ENCODE measurements at places on chromosomes 1 and 21.

GRCh38 chr1:110393286-110393685, 2.5 kb upstream of the SLC16A4 start:
- no peak for DNase-seq

- no peak for DNase-seq
Measured at GRCh38 chr1:44543786-44544185, 130.5 kb downstream of the TMEM53 start.

DNA sequence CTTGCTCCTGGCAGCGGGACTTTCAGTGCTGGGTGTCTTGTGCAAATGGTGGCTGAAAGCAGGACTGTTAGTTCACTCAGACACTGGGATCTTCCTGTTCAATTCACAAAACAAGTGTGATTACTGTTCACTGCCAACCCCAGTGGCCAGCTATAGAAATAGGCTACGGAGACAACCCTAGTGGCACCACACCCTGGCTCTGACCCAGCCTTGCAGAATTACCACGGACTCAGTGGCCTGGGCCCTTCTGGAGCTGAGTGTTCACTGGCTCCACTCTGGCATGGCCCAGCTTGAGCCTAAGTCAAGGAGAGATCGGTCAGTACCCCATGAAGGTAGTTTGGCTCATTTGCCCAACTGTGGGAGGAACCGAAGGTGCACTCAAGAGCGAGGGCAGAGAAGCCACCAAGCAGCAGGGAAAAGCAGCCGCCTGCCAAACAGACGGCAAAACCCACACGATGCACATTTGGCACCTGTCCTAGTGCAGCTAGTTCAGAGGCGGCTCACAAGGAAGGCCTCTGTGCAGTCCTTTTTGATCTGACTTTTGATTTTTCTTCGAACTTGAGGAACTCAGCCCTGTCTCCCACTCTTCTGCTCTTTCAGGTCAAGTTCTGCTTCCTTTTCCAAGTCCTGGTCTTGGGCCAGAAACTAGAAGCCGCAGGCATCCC, 5.9 kb downstream of the KIAA2013 start:
- DNase-seq: no peak

DNA sequence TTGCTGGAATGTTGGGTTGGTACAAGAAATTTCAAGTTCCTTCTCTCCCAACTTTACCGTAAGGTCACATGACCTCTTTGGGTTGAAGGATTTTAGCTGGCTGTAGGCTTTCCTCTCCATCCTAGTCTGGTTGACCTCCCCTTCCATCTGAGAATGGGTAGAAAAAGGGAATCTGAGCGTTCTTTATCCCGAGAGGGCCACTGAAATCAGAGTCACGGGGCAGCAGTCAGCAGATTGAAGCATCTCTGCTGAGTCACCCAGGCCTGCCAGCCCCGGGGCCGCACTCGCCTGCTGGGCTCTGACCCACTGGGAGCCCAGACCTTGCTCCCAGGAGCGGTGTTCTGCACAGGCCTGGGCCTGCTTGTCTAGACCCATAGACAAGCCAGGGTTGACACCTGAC, 31.0 kb downstream of the TMCC2 start:
- DNase-seq: peak; percentile 87

DNA sequence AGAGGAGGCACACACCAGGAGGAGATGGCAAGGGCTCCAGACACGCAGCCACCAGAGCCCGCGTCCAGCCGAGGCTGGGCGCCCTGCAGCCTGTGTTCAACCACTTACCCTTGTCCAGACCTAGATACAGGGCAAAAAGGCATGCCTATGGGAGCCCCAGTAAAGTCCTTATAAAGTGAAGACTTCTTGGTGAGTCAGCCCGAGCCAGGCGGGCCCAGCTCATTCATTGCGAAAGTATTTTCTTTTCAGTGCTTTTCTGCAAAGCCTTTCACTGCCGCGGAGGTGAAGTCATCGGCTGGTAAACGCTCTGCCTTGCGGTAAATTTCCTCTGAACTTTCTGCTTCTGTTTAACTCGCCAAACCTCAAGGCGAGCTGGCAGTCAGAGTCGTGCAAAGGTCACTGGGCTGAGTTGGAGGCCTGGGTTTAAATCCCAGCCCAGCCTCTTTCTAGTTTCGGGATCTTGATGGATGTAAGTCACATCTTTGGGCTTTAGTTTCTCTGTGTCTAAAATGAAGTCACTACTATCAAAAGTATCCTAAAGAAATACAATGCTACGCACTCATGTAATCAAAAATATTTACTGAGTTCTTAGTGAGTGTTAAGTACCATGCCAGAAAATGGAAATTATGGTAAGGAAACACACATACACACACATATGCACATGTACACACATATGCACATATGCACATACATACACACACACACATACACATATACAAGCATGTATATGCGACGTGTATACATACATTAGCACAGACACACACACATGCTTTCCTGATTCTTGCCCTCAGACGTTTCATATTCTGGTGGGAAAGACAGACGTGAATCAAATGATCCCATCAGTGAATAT, 54.7 kb upstream of the IFFO2 start:
- peak; percentile 99 for DNase-seq

- no peak for DNase-seq
Measured at GRCh38 chr21:44365251-44365966, 12.0 kb downstream of the TRPM2 start.

DNA sequence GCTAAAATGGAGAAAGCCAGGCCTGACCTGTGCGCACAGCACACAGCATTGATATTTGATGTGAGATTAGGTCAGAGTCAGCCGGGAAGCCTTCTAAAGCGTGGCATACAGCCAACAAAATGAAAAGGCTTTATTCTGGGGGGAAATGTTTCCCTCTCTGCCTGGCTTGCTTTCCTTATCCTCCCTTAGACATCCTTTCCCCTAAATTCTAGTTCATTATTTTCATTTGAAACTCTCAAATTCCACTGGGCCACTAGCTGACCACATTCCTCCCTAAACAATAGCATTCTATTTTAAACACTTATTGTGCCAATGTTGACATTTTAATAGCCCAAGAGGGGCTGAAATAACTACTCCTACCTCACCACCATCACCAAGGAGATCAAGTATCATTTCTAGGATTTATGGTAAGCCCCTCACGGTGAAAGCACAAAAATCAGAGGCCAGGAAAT, 49.4 kb downstream of the LEPR start:
- no peak for DNase-seq

DNA sequence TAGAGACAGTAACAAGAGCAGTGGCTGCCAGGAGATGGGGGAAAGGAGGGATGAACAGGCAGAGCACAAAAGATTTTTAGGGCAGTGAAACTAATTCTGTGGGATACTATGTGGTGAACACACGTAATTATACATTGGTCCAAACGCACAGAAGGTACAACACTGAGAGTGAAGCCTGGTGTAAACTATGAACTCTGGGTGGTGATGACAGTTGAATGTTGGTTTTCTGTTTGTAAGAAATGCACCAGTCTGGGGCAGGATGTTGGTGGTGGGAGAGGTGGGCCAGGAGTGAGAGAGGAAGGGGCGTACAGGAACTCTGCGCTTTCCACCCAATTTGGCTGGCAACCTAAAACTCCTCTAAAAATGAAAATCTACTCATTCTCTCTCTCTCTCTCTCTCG, 50.2 kb upstream of the TIAM1 start:
- DNase-seq: no peak

DNA sequence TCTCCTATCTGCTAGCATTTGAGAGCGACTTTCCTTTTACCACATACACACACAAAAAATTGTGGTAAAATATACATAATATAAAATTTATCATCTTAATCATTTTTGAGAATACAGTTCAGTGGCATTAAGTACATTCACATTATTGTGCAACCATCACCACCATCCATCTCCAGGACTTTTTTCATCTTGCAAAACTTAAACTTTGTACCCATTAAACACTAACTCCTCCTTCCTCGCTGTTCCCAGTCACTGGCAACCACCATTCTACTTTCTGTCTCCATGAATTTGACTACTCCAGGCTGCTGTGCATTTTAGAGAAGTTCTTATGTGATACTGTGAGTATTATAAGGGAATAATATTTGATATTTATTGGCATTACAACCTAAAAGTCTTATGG, 181.3 kb downstream of the C1orf21 start:
- no peak for DNase-seq

DNA sequence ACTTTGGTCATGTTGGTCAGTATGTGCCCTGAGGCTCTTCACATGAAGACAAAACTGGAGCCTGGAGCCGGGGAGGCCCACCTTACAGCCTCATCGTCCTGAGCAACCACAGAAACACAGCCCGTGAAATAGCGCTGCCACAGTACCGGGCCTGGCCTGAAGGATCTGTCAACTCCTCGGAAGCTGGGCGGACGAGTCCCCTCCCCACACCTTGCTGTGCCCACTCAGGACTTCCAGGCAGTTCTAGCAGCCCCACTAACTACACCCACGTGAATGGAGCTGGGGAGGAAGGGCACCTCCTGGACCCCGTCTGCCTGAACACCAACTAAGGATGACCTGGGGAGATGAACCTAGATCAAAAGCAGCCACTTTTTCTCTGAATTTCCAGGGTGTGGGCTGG, 24.7 kb downstream of the SDE2 start:
- DNase-seq: no peak

DNA sequence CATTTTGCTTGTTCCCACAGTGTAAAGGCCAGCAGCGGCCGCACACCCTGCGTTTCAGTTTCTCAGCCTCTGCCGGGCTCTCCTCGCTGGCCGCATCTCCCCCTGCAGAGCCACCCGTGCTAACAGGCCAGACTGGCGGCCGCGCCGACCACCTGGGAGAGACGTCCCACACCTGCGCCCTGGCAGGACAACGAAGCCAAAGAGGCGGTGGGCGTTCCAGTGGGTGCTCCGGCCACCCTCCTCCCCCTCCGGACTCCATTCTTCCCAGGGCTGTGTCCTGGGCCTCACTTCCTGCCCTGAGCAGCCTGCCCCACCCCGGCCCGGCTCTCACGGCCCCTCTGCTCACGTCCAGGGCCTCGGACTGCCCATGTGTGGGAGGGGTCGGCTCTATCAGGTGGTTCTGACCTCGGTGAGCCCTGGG, 31.9 kb upstream of the SLC19A1 start:
- DNase-seq: no peak

GRCh38 chr1:152107031-152107983, 7.9 kb downstream of the TCHH start:
- no peak for DNase-seq

DNA sequence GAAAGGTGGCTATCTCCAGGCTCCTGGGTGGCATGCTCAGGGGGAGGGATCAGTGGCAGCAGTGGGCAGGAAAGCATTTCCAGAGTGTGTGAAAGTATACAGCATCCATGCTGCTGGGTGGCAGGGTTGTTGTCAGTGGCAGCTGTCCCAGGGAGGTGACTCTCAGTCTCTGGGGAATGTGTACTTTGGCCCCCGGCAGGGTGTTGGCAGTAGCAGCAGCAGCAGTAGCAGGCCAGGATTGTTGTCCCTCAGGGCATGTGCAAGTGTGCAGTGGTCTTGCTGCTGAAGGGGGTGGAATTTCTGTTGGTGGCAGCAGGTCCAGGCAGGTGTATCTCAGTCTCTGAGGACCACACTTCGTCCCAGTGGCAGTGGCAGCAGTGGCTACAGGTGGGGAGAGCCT, 71.7 kb upstream of the GUCA2B start:
- no peak for DNase-seq

DNA sequence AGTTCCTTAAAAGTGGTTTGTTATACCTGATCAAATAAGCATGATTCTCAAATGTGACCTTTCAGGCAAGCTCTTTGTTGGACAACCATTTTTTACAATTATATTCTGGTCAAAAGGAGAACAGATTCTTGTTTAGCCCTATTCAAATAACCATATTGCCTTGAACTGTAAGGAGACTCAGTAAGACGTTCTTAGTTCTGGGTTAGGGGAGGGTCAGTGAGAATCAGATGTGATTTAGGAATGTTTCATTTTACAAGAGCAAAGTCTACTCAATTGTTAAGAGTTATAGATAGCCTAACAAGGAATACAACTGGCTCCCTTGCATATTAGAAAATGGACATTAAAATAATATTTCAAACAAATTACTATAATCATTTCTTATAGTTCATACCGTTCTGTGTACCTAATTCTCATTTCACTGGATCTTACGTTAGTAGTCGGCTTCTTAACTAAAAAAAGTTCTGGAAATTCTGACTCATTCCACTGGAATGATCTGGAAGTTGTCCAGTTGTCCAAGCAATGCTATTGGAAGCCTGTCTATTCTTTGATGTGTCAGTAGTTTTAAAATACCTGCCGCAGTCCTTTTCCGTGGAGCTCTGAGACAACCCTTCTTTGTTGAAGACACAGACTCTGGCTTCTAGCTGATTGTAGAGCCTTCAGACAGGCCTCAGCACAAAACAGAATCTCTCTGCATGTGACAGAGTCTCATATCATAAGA, 88.8 kb downstream of the MAST2 start:
- peak; percentile 93 for DNase-seq

GRCh38 chr1:109190189-109190588, 23.5 kb upstream of the SARS1 start:
- DNase-seq: no peak

DNA sequence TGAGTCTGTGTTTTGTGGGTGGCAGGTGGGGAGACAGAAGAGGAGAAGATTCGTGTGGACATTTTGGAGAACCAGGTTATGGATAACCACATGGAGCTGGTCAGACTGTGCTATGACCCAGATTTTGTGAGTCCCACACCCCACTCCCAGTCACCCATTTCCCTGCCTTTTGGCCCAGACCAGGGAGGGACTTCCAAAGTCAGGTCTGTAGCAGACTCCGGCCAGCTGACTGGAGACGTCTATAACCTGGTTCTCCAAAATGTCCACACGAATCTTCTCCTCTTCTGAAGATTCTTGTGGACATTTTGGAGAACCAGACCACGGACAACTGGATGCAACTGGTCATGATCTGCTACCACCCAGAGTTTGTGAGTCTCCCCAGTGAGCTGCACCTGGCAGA, 1.6 kb downstream of the GSTM5 start:
- DNase-seq: no peak

GRCh38 chr1:86052948-86053698, 103.4 kb downstream of the COL24A1 start:
- no peak for DNase-seq

DNA sequence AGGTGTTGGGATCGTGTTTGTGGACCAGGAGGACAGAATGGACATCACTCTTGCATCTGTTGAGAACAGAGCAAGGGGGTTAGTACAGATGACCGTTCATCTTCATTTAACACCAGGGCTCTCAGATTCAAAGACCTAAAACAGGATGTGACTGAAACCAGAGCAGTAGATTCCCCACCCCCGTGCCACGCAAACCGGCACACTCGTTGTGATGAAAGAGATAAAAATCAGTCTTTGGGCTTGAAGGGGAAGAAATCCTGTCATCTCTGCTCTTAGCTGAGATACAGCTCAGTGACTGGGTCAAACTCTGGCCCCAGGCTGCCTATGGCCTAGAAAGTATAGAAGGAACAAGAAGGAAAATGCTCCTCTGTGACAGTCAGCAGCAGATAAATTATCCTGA, 146.2 kb upstream of the KRTAP19-8 start:
- DNase-seq: no peak

- DNase-seq: no peak
Measured at GRCh38 chr1:180173451-180173850, 18.8 kb downstream of the QSOX1 start.

- DNase-seq: no peak
Measured at GRCh38 chr1:174401075-174401474, 46.7 kb upstream of the GPR52 start.

GRCh38 chr1:183003203-183003602, 20.0 kb upstream of the LAMC1 start:
- DNase-seq: no peak

GRCh38 chr1:49051647-49052046, 275.0 kb upstream of the BEND5 start:
- DNase-seq: no peak

GRCh38 chr1:59936358-59936821, 9.8 kb upstream of the CYP2J2 start:
- no peak for DNase-seq

GRCh38 chr1:28845786-28846543, 34.0 kb downstream of the OPRD1 start:
- DNase-seq: peak; percentile 32

- no peak for DNase-seq
Measured at GRCh38 chr1:241825581-241825980, 22.4 kb upstream of the EXO1 start.
